AG04449 (cell line): ENCODE measurements at places on chromosomes 12 and 14.

GRCh38 chr14:91230397-91231035 is 14.0 kb downstream of the GPR68 start:
- DNase-seq = no peak

- no peak for DNase-seq
These were observed 52.7 kb upstream of the SYNE2 start for GRCh38 chr14:63800083-63800482.

- no peak for DNase-seq
These were observed 362.1 kb upstream of the STXBP6 start for GRCh38 chr14:25411781-25412757.

DNA sequence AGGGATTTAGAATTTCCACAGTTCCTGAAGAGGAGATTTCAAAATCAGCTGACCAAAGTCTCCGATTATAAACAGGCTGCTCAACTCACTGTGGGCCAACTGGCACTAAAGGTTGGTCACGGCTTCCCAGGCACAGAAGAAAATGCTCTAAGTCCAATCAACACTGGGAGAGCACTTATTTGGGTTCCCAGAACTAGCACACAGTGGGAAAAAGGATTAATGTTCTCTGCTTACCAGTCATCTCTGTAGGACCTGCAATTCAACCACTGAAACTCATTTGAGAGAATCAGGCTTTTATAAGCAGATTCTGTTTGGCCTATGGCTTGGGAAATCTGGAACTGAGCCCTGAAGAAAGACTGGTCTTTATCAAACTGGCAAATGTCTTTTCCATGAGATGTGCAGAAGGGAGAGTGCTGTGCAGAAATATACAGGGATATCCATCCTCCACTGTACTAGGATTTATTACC is 49.4 kb downstream of the ABCC9 start:
- no peak for DNase-seq

GRCh38 chr12:110677982-110678381 is 10.9 kb downstream of the HVCN1 start:
- DNase-seq = no peak

DNA sequence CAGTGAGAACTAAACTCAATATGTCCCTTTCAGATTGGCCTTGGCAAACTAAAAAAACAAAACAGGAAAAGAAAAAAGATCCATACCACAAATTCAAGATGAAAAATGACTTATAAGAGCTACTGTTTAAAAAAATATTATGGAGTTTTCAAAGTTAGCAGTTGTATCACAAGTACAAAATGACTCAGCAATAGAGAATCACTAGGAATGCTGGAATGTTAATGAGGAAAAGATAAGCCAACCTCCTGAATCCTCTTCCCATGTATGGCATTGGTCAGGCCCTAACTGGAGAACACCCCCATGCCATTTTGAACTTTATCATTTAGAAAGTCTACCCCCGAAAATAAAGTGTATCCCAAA is 62.2 kb downstream of the PPP1R36 start:
- DNase-seq = peak; percentile 63

GRCh38 chr12:38417101-38417500 is 100.5 kb downstream of the ALG10B start:
- DNase-seq = no peak

DNA sequence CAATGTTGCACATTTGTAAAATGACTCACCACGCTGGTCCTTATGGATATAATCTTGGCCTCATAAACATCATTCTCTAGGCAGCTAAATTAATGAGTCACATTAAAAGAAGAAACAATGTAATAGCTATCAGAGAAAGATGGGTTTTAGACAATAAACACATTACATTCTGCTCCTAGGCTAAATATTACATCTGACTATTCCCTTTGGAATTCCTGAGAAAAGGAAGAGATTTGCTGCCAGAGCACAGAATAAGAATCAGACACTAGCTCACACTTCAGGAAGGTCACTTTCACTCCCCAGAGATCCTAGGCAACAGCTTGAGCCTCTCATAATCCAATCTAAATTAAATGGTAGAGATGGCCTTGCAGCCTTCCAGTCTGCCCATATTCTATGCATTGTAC is 218.2 kb downstream of the PTPRO start:
- DNase-seq = no peak
